ENCODE measurements at places on chromosomes 2 and 18.

DNA sequence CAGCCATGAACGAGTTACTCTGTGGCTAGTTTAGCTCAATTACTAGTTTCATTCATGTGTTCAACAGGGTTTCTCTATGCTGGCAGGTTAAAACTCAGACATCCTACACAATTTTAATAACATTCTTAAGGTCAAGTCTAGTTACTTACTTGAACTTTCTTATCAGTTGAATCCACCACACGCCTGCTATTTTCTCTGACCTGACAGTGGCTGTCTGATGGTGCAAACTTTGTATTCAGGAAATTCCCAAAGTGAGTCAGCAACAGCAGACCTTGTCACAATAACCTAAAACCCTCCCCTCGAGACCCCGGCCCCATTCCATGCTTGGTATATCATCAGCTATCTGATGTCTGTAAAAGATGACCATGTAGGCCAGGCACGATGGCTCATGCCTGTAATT lies 20.8 kb upstream of the CIDEA start:
- DNase-seq: no peak

GRCh38 chr2:175690113-175690837 lies 311.8 kb downstream of the LNPK start:
- peak; percentile 79 for DNase-seq

DNA sequence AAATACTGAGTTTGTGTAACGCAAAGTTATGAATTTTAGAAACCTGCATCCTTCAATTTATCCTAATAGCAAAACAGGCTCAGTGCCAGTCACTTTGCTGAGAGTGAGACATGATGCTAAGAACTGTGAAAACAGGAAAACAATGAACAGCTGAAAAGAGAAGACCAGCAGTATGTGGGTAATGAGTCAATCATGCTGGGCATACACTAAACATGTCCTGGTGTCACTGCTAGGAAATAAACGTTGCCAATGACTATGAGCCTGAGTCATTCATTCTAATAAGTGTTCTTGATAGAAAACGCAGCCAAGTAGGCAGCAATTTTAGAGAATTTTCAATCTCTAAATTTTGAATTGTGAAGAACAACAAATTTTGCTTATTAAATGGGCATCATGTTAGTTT lies 237.3 kb downstream of the GALR1 start:
- DNase-seq: no peak

GRCh38 chr2:135875491-135876065 lies 665 bp downstream of the MCM6 start:
- DNase-seq: peak; percentile 76

DNA sequence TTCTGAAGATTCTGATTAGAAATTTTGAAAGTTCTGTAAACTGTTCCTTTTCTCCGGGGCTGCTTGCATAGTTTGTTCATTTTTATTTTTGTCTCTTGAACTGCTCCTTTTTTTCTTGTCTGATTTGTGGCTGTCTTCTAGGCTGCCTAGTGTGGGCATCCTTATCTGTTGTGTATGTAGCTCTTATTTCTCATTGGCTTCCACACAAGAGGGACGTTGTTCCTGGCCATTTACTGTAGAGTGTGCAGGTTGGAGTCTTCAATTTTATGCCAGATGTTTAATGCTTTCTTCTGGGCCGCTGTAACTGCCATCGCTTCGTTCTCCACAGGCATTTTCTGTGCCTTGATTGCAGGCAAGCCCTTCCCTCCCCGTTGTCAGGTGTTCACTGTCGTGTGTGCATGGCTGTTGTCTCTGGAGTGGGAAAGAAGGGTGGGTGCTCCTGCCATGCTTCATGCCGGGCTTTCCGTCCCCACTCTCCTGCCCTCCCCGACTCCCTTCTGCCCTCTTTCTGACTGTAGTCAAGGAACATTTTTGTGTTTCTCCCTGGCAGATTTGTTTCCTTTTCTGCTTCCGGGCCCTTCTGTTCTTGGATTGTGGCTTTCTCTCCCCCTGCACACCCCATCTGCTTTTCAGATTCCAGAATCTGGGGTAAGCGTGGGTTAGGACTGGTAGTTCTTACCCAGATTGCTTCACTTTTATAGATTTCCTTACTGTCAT lies 15.5 kb downstream of the CEP192 start:
- DNase-seq: no peak

- peak; percentile 70 for DNase-seq
These were observed 419.9 kb downstream of the TGIF1 start for GRCh38 chr18:3869848-3870247.

- no peak for DNase-seq
These were observed 20.1 kb upstream of the NAB1 start for GRCh38 chr2:190628591-190629319.

DNA sequence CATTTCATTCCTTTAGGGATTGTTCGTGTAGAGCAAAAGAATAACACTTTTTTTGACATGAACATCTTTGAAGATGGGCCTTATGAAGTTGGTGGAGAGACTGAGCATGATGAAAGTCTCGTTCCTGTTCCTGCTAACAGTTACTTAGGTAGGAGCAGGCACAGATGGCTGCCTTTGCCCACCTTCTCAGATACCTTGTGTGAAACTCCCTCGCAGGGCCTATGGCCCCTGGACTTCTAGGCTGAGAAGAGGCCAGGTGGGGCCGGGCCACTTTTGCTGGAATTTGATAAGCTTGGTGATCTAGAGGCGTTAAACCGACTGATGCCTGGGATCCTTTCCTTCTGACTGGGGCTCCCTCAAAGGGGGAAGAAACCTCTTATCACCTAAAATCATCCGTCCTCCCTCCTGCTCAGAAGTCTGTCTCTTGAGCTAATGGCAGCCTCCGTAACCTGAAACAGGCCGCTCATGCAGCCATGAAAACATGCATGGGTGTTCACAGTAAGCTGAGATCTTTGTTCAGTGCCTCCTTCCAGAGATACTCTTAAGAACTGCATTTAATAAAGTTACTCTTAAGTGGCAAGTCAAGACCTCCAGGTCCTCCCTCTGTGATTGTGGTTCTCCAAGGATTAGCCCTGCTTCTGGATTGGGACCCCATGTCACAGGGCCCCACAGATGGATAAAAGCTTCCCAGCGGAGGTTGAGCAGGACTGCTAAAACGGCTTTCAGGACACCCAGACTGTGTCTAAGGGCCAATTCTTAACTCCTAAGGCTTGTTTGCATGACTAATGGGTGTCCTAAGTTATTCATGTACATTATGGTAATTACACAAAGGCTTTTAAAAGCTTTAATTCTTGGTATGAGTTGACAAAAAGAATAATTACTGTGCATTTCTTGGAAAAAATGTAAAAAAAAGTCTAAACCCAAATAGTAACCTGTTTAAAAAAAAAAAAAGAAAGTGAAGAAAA lies 43.9 kb downstream of the ITGA6 start:
- no peak for DNase-seq

DNA sequence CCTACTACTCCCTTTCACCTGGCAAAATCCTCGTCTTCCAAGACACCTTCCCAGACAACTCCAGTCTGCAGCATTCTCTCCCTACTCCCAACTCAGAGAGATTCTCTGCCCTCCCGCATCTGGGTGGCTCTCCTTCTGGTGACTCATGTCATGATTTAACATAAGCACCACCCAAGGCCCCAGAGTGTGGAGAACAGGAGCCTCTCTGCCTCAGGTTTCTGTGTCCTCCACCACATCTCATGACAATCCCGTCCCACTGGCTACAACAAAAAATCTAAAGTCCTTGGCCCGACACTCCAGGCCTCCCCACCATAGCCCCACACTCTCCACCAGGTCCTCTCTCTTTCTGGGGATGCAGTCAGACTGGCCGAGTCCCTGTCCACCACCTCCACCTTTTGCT lies 197.1 kb downstream of the BCL11A start:
- DNase-seq: no peak

GRCh38 chr2:110863726-110864125 lies 131.4 kb downstream of the ACOXL start:
- DNase-seq: no peak

DNA sequence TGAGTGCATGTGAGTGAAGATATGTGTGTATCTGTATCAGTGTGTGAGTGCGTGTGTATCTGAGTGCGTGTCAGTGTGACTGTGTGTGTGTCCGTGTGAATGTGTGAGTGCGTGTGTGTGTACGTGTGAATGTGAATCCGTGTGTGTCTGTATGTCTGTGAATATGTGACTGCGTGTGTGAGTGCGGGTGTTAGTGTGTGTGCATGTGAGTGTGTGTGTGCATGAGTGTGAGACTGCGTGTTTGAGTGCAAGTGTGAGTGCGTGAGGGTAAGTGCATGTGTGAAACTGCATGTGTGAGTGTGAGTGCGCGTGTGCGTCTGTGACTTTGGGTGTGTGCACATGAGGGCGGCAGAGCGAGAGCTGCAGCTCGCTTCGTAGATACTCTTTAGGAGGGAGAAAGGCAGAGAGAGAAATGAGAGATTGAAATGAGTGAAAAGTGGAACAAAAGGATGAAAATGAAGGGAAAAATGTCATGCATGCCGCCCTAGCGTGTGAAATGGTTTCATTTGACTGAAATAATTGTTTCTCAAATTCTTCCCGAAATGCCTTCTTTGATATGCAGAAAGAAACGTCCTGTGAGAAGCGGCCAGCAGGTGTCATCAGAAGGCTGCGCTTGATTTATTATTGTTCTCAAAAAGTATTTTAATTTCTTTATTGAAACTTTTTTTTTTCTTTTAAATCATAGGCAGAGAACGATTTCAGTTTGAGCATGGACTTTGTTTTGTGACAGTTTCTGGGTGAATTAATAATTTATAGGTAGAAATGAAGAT lies 25.6 kb downstream of the ZNF407 start:
- DNase-seq: no peak

- no peak for DNase-seq
These were observed 687.7 kb downstream of the ARHGAP15 start for GRCh38 chr2:143816916-143817315.

- no peak for DNase-seq
These were observed 36.3 kb downstream of the ACVR1 start for GRCh38 chr2:157839822-157840221.

DNA sequence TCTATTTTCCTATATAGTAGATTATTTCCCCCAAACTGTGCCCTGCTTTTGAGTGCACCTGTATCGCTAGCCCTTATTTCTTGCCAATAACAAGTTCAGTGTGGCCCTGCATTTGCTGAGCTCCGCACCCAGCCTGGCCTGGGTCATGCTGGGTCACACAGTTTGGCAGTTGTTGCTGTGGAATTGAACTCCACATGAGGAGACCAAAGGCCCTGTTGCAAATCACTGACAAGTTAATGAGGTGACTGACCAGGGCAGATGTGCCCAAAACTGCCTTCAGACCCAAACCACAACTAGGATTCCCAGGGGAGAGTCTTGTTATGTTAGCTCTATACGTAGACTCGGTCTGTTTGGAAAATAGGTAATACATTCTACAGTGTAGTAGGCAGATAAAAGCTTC lies 31.0 kb downstream of the COL4A4 start:
- DNase-seq: no peak

- DNase-seq: no peak
These were observed 83.6 kb downstream of the CCDC138 start for GRCh38 chr2:108870069-108870644.

DNA sequence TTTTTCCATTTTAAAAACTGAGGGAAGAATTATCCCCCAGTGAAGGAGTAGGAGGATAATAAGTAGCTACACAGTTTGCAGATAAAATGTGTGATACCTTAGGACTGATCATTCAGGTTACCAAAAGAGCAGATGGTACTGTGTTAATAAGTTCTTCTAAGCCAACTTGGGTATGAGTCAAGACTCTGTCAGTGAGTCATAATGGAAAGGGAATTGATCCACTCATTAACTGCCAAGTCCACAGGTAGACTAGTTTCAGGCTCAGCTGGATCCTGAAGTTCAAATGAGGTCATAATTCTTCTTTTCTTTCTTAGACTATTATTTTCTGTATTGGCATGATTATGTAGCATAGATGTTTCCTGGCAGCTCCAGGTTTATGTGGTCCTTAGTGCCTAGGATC lies 142.4 kb upstream of the ALPP start:
- DNase-seq: no peak

- DNase-seq: no peak
These were observed 197.4 kb downstream of the SH3BP4 start for GRCh38 chr2:235149240-235149659.

- DNase-seq: peak; percentile 78
These were observed 33.2 kb downstream of the ANKRD29 start for GRCh38 chr18:23629444-23629946.

DNA sequence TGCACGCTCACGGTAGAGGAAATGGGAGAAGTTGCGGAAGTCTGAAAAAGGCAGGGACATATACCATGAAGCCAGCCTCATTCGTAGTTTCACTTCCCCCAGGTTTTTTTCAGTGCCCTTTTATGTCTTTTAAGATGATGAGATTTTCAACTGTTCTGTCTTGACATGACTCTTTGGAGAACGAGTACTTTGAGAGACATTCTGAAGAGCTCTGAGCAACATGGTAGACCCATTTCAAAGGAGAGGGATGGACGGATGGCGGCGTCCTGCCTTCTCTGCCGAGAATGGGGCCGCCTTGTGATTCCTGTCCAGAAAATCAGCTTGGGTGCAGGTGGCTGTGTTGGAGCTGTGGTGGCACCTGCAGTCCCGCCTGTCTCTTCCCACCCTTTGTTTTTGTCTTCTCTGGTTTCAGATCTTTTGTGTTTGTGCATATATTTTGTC lies 41.7 kb downstream of the SH3BP4 start:
- no peak for DNase-seq

- no peak for DNase-seq
These were observed 67.2 kb downstream of the CD8B2 start for GRCh38 chr2:106554411-106554810.

DNA sequence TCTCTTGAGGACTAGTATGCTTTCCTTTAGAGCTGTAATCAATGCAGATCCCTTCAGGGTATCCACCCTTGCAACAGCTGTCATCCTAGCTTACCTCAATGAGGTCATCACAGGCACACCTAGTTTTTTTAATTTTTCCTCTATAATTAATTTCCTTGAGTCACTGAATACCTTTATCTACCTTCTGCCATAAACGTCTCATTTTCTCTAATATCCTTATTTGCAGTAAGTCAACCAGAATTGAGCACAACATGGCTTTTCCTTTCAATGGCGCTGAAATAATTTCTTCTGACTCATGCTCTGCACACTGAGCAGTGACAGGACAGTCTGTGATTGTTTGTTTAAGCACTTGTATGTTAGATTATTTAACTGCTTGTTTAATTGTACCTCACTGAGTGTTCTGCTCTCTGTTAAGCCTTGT lies 49.4 kb downstream of the ETAA1 start:
- peak; percentile 24 for DNase-seq

GRCh38 chr2:148814143-148814859 lies 60.7 kb upstream of the KIF5C start:
- peak; percentile 17 for DNase-seq

DNA sequence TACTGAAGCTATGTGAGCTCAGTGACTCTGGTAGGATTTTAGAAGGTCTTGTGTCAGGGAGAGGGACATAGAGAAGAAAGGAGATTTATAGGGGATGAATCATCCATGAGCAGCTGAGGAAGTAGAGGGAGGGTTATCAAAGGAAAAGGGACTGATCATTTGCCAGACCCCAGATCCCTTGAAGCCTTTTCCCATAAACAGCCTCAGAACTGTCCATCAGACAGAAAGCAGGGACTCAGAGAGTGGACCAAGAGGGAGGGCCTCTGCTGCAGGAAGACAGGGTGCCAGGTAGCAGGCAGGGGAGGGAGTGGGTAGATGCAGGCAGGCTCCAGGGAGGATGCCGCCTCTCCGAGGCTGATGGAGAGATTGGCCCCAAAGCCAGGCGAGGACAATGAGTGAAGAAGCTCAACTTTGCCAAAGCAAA lies 133.9 kb downstream of the TNS1 start:
- no peak for DNase-seq

Measured in small intestine (tissue), 16 donors.